ENCODE measurements at places on chromosomes 11 and 22. TPM values are rescaled to one million over a fixed set of nuclear protein-coding genes. Genes with fewer than 3 reads are reported as not detected.

DNA sequence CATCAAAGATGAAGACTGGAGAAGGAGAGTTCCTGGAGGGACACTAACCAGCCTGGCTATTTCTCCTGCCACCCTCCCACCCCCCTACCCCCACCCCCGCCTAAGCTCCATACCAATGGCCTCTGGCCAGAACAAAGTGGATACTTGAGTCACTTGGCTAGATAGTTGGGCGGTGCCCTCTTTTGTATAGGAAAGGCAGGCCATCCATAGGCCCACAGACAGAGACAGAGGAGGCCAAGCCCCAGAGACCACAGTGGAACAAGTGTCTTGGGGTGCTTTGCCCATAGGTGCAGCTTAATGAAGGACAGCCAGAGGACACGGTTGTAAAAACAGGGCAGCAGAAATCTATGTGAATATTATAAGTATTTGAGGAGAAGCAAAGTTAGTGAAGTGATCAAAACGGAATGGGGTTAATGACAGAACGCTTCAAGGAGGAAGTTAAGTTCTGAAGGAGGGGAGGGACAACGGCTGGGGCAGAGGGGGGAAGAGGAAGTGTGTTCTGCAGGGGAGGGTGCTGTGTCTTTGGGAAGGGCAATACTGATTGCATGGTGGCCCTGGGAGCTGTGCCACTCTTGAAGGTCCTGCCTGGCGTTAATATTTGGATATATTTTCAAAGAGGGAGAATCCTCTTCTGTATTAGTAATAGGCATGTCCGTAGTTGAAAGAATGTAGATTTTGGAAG lies 32.7 kb downstream of the FLI1 start:
- H3K4me1 ChIP-seq = peaks cover 23% of the 10 kb centered on the region
- peaks cover 17% of the 10 kb centered on the region for H3K27me3 ChIP-seq
- H3K4me3 ChIP-seq = no peak overlapping the region
- H3K36me3 ChIP-seq = no peaks in the 10 kb centered on the region
- no peak overlapping the region for H3K27ac ChIP-seq
- no peak for DNase-seq

- H3K4me1 ChIP-seq = peaks cover 28% of the 10 kb centered on the region
- H3K36me3 ChIP-seq = no peaks in the 10 kb centered on the region
These were observed 547 bp downstream of the PARVG start for GRCh38 chr22:44181033-44181911.

DNA sequence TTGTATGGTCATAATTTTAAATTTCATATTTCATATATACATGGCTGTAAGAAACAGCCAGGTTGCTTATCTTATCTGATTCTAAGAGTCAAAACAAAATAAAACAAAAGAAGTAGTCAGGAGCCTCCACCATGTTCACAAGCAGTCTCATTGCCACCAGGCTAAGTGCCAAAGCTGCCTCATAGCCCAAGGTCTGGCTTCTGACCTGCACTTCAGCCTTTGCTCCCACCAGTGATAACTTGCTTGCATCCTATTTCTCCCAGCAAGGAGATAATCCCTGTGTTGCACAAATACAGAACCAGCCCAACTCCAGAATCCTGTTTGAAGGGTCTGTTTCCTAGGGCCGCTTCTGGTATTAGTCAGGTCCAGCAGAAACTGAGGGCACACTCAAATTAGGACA lies 53.9 kb upstream of the TSKU start:
- DNase-seq = no peak
- no peaks in the 10 kb centered on the region for H3K4me1 ChIP-seq
- no peak overlapping the region for H3K4me3 ChIP-seq

GRCh38 chr22:48944433-48944750 lies 883.3 kb downstream of the BRD1 start:
- DNase-seq = no peak
- H3K4me3 ChIP-seq = no peak overlapping the region
- H3K27me3 ChIP-seq = no peaks in the 10 kb centered on the region

GRCh38 chr22:48675141-48675829 lies 1152.4 kb downstream of the BRD1 start:
- no peaks in the 10 kb centered on the region for H3K4me1 ChIP-seq
- H3K27me3 ChIP-seq = no peaks in the 10 kb centered on the region
- DNase-seq = no peak
- no peak overlapping the region for H3K27ac ChIP-seq
- H3K36me3 ChIP-seq = no peaks in the 10 kb centered on the region
- no peak overlapping the region for H3K4me3 ChIP-seq

The LRRC56 gene
- 1.4 TPM for total RNA-seq

DNA sequence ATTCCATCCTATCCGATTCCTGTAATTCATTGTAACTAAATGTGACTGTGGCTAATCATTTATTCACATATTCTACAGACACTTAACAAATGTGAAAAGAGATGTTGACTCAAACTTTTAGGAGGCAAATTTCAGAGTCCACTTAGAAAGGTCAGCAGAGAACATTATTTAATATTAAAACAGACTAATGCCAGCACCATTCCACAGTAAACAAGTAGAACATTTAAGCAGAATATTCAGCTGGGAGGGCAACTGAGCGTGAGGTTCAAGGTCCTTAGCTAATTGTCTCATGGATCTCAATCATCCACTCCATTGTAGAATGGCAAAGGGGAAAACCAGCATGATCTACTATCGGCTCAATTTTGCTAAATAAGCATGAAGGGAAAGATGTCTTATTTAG lies 5.1 kb upstream of the SLC5A12 start:
- H3K27ac ChIP-seq = no peak overlapping the region
- DNase-seq = no peak
- no peak overlapping the region for H3K4me3 ChIP-seq

GRCh38 chr11:125514336-125515101 lies 18.5 kb upstream of the FEZ1 start:
- no peak for DNase-seq
- no peak overlapping the region for H3K4me3 ChIP-seq
- H3K27me3 ChIP-seq = no peaks in the 10 kb centered on the region
- peaks cover 26% of the 10 kb centered on the region for H3K4me1 ChIP-seq

DNA sequence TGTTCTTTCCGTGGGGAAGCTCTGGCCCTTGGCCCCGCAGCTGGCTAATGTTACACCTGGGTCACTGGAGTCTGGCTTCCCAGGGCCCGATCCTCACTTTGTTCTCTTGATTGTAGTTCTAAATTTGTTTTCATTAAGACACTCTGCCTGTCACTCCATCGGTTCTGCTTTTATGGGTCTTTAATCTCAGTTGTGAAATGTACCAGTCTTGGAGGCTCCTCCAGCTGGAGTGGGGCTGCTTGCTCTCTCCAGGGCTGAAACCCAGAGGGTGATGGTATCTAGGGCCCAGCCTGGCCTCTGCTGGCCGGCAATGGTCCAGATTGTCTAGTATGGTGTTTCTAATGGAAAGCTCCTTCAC lies 352.9 kb downstream of the TENM4 start:
- peaks cover 82% of the 10 kb centered on the region for H3K27me3 ChIP-seq
- DNase-seq = no peak
- H3K4me1 ChIP-seq = peaks cover 38% of the 10 kb centered on the region
- no peaks in the 10 kb centered on the region for H3K36me3 ChIP-seq
- H3K27ac ChIP-seq = no peak overlapping the region

DNA sequence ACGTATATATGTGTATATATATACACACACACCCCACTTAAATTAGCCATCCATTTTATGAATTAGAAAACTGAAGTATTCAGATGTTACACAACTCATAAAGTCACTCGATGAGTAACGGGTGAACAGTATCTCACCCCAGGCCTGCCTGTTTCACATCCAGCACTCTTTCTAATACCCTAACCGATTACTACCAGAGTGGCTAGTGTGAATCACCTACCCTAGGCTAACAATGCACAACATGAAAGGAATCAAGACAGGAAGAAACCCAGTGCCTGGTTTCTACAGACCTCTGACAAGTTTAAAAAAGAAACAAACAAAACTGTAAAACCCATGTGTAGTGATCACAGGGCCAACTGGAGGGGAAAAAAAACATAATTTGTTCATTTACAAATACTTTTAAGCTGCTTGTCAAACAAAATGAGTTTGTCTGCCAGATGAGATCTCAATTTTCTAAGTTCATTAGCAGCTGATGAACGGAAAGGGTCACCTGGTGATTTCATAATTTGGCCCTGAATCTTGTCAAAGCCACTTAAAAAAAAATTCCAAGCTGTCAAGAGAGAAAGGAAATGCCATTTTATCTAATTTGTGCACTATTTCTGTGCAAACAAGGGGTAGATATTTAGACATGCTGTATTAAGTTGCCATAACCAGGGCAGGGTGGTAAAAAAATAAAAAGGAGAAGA lies 134.8 kb downstream of the LARGE1 start:
- DNase-seq = no peak
- peak overlapping the region; percentile 4 for H3K27ac ChIP-seq
- H3K27me3 ChIP-seq = no peaks in the 10 kb centered on the region
- H3K36me3 ChIP-seq = no peaks in the 10 kb centered on the region

The PNPLA3 gene
- total RNA-seq = 4.8 TPM

DNA sequence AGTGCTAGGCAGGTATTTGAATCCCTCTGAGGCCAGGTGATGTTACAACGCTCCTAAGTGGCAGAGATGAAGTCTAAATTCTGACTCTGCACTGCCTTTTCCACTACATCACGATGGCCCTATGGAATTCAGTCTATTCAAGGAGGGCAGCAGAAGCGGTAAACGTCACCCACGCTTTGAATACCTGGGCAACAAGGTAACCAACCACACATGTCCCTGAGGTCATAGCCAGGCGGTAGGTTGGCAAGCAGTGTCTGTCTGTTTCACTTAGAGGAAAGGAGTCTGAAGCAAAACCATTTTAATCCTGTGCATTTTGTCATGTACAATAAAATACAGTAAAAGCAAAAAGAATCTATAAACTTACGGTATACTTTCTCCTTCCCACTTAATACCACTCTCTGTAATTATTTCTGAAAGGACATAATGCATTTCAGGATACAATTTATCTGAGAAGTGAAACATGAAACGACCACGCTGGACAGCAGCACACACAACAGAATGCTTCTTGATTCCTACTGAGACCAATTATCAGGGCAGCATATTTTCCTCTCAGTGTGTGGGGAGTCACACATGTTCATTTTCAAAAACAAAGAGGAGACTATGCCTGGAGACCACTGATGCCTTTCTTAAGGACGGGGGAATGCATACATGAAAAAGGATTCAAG lies 51.3 kb downstream of the PRDM10 start:
- no peak for DNase-seq
- no peaks in the 10 kb centered on the region for H3K4me1 ChIP-seq
- no peaks in the 10 kb centered on the region for H3K27me3 ChIP-seq
- H3K27ac ChIP-seq = no peak overlapping the region
- H3K36me3 ChIP-seq = peaks cover 7% of the 10 kb centered on the region

The BDNF gene
- total RNA-seq = 2.1 TPM

- H3K27ac ChIP-seq = no peak overlapping the region
- H3K36me3 ChIP-seq = no peaks in the 10 kb centered on the region
- H3K27me3 ChIP-seq = no peaks in the 10 kb centered on the region
- H3K4me1 ChIP-seq = no peaks in the 10 kb centered on the region
- H3K4me3 ChIP-seq = no peak overlapping the region
These were observed 56.3 kb downstream of the DGCR2 start for GRCh38 chr22:19065929-19066328.

The BCO2 gene
- total RNA-seq = not detected

DNA sequence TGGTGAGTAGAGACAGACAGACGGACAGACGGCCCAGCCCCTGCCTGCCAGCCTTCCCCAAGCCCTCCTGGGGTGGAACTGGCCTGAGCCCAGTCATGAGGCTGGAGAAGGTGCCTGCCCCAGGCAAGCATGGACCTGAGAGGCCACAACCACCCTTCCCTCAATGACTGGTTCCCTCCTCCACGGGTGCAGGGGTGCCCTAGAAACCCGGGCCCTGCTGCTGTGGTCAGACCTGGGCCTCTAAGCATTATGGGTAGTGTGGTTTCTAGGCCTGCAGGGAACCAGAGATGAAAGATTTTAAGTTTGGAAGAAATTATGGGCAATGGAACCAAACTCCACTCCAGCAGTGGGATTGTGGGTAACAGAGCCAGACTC lies 13.5 kb downstream of the RHBDD3 start:
- H3K27ac ChIP-seq = no peak overlapping the region
- DNase-seq = no peak
- no peaks in the 10 kb centered on the region for H3K36me3 ChIP-seq
- no peak overlapping the region for H3K4me3 ChIP-seq
- no peaks in the 10 kb centered on the region for H3K27me3 ChIP-seq
- peaks cover 8% of the 10 kb centered on the region for H3K4me1 ChIP-seq

DNA sequence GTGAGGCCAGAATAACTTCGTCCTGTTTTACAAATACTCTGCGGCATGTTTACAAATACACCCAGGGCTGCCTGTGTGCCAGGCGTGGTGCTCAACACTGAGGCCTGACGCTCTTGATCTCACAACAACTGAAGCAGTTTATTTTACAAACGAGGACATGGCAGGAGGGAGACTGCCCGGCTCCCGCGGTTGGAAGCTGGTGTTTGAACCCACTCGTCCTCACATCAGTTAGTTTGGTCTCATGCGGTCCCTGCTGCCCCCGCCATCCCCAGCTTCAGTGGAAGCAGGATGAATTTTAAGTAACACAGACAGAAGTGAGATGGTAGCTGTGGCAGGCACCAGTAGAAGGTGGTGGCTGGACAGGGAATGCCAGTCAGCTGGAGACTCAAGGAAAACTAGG lies 16.4 kb downstream of the KIAA0930 start:
- H3K27ac ChIP-seq = no peak overlapping the region
- H3K36me3 ChIP-seq = no peaks in the 10 kb centered on the region
- H3K27me3 ChIP-seq = no peaks in the 10 kb centered on the region
- DNase-seq = no peak

GRCh38 chr11:35393098-35393497 lies 26.3 kb downstream of the SLC1A2 start:
- peak; percentile 65 for DNase-seq
- no peaks in the 10 kb centered on the region for H3K27me3 ChIP-seq
- no peak overlapping the region for H3K27ac ChIP-seq
- no peaks in the 10 kb centered on the region for H3K36me3 ChIP-seq
- H3K4me3 ChIP-seq = no peak overlapping the region
- peaks cover 6% of the 10 kb centered on the region for H3K4me1 ChIP-seq

DNA sequence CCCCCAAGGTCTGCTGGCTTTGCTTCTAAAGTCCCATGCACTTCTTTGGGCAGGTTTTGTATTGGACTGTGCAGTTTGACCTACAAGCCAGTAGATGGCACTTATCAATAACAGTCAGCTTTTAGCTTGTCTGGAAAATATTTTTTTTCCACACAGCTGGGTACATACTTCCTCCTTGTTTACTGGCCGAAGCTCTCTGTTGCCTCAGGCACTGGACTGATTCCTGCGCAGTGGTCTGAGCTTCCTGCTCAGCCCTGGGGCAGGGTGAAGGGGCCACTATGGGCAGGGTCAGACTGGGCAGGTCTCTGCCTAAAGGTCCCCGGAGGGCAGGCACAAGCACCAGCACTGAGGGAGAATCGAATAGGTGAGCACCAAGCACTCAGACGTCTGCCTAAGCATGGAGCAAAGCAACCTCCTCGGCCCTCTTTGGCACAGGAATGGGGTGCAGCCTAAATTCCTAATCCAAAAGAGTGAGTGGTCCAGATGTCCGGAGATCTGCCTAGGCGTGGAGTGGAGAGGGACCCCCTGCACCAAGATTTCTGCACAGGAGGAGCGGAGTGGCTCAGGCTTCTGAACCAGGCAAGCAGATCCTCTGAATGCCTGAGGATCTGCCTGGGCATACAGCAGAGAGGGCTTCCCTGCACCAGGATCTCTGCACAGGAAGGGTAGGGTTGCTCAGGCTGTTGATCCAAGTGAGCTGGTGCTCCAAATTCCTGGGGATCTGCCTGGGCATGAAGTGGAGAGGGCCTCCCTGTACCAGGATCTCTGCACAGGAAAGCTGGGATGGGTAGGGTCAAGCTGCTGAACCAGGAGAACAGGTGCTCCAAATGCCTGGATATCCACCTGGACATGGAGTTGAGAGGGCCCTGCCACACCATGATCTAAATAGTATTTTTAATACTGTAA lies 105.9 kb upstream of the C11orf58 start:
- no peak overlapping the region for H3K27ac ChIP-seq
- H3K4me3 ChIP-seq = no peak overlapping the region

Measured in neural progenitor cell (in vitro differentiated cells).